NCI-H2029 (cell line): ENCODE measurements at places on chromosomes 2 and 18.
A peak's percentile ranks its signal among the peaks of the same experiment; 100 is the strongest.

GRCh38 chr18:58580078-58580477, 48.8 kb downstream of the ALPK2 start:
- DNase-seq, result no peak

GRCh38 chr18:62585274-62586150, 62.7 kb downstream of the ZCCHC2 start:
- no peak for DNase-seq

DNA sequence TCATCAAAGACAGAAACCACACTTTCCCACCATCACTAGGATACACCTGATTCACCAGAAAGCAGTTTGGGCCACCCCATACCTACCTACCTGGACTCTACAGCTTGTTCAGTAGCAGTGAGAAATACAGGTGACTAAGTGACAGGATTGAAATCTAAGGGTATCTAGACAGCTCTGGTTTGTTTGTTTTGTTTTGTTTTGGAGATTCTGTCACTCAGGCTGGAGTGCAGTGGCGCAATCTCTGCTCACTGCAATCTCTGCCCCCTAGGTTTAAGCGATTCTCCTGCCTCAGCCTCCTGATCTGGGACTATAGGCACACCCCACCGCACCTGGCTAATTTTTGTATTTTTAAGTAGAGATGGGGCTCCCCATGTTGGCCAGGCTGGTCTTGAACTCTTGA, 3.1 kb downstream of the TTC21B start:
- DNase-seq, result no peak

DNA sequence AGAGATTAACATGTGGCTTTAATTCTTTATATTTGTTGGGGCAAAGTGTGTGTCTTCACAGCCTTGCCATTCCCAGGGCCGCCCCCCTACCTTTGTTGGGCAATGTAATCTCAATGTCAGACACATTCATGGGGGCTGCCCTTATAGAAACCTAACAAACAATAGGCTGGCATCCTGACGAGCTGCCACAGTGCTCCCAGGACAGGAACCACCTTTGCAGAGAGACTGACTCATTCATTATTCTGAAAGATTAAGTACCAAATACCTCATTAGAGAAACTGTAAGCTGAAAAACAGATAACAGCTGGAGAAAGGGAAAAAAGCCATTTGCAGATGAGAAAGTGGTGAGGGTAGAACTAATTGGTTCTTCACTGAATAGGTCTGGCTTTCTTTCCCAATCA, 1587.5 kb upstream of the PIK3C3 start:
- DNase-seq, result no peak

GRCh38 chr2:109333414-109334210, 204.6 kb downstream of the SH3RF3 start:
- DNase-seq, result no peak

DNA sequence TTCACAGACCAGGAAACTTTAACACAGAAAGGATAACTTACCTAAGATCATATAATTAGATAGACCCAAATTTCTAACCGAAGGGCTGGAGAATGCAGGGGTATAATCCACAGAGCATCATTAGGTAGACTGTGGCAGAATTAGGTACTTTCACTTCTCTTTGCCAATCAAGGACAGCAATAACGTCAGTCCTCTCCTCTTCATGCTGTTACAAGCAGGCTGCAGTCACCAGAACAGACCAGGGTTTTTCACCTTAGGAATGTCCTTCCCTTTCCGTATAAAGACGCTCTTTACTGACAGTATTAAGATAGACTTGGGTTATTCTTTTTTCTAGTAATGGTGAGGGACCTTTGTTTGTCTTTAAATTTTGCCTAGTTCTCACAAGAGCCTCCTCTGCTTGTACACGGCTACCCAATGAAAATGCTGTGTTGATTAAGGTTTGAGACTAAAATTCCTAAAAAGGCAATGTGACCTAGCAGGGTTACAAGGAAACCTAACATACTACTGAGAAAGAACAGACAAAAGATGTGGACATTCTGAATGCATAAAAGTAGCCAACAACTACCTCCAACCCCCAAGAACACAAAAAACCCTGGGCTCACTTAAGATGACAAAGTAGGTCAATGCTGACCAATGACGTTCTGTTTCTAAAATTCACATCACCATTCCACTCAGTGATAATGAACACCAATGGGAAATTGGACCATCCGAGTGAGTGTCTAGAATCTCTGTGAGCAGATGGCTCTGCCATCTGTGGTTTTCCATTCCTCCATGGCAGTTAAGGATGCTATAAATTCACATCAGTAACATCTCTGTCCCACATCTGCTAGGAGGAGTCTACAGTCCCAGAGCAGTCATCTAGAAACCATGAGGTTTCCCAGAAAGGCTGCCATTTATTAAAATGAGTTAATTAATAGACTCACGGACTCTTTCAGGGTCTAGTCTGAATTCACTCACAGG, 2.1 kb downstream of the PDIA6 start:
- DNase-seq, result no peak

GRCh38 chr2:159925975-159926374, 128.0 kb upstream of the CD302 start:
- DNase-seq, result peak; percentile 18
